ENCODE measurements at places on chromosomes 3 and 15.

DNA sequence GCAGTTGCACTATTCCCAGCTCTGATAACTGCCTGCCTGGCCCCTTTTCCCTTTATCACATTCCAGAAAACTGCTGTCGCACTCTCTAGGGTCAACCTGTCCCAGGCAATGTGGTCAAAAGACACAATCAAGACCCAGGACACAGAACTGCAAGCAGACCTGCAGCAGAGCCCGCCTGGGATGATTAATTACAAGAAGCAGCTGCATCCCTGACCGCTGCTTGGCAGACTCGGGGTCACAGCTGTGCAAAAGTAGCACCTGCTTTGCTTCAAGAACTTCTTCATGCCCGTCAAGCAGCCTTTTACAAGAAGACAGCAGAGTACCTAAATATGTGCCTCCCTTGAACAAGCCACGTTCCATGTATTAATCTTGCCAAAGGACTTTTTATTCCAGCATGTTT is 120.0 kb upstream of the ST8SIA2 start:
- DNase-seq, result no peak

DNA sequence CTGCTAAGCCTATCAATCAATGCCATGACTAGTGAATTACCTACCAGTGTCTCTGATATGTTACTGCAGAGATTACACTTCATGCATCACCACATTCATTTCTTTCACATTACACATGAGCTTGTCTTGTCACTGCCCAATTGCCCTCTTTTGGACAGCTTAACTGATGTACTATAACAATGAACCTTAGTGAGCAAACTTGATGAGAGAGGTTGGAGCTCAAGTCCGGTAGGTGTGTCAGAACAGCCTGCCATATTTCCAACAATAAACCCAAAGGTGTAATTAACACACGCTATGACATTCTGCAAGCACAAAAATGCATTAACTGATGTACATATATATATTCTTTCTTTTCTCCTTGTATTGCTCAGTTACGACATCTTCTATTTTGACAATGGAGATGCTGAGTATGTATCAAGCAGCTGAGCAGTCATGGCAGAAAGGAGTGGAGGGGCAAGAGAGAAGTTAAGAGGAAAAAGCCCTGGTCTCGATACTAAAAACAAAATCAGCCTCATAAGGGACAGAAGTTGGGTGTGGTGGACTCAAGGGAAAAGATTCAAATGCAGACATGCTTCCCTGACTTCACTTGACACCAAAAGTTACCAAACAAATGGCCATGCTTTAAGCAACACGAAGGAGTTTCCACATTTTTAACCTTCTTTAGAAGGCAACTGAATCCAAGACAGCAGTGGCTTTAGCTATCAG is 538.2 kb downstream of the FOXP1 start:
- no peak for DNase-seq

- DNase-seq, result no peak
Measured at GRCh38 chr3:39808467-39809180, 785 bp upstream of the MYRIP start.

GRCh38 chr3:121855555-121855954 is 20.5 kb downstream of the EAF2 start:
- DNase-seq, result no peak

GRCh38 chr15:28147801-28148200 is 48.7 kb upstream of the OCA2 start:
- no peak for DNase-seq

GRCh38 chr3:179853176-179853575 is 183.6 kb downstream of the PEX5L start:
- peak; percentile 26 for DNase-seq

GRCh38 chr3:111314181-111314873 is 227.7 kb upstream of the CD96 start:
- no peak for DNase-seq

DNA sequence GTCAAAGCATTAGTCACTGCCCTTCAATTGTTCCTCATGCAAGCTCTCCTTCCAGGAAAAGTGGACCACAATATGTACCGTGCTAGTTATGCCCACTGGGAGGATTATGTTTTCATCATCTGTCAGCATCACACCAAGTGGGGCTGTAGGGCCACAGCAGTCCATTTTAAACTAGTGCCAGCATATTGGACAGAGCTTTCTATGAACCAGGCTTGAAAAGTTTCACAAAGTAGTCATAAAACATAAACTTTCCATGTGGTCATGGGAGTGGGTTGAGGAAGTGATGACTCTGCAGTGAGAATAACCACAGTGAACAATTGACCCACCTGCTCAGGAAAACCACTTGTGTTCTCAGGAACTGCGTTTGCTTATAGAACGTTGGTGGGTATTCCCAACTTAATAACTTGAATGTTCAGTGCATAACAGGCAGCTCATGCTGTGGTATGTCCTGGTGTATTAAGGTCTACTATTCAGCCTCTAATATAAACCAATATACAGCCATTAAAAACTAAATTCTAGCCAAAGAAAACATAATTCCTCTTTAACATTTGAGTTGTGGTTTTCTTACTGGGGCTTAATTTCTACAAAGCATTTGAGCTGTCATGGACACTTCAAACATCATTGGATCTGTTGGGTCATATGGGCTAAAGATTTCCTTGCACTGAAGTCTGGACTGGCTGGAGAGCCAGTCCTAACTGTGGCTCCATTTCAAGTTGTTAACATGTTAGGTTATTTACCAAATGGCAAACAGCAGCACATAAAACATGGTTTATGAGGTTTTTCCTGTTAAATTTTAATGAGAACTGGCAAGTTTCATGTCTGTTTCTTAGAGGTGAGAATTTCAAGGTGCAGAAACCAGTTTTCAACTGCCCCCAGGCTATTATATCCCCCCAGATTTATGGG is 274.1 kb downstream of the OTOL1 start:
- DNase-seq, result no peak

DNA sequence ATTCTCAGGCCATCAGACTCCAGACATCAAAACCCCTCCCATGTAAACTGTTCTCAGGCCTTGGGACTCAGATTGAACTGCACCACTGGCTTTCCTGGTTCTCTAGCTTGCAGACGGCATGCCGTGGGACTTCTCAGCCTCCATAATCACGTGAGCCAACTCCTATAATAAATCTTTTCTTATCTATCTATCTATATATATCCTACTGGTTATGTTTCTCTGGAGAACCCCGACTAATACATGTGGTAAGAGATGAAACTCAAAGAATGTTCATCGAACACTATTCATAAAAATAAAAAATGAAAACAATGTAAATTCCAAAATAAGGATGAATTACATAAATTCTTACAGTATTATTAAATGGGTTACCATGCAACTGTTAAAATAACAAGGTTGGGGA is 84.5 kb upstream of the NTRK3 start:
- no peak for DNase-seq

DNA sequence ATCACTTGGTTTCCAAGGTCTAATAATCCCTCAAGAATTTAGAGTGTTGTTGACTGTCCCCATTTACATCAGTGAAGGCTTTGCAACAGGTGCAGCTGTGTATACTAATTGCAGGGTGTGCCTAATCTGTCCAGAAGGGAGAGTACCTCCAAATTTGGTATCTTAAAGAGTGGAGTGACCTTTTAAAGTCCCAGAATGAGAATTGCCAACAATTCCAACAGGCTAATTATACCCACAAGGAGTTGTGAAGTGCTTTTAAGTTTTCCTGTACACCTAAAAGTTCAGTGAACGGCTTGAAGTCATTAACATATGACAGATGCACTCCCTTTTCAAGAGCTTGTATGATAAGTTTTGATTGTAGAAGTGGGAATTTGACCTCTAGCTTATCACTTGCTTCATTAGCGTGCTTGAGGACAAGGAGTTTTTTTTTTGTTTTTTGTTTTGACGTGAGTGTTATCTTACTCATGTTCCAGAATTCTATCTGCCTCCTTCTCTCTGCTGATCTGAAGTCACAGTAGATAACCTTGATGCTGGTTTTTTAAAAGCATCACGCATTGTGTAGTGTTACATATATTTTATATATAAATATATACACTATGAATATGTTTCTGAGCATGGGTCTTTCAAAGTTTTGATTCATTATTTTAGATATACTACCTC is 26.3 kb downstream of the CDIN1 start:
- DNase-seq, result no peak

- DNase-seq, result no peak
Measured at GRCh38 chr3:159855599-159856346, 132.9 kb upstream of the IL12A start.

- peak; percentile 91 for DNase-seq
Measured at GRCh38 chr15:64460206-64460723, at the start of gene ZNF609. Gene ZNF609, plus strand, starts transcription at chr15:64460578. Its CDS starts 38,842 bp downstream, at chr15:64499420.

DNA sequence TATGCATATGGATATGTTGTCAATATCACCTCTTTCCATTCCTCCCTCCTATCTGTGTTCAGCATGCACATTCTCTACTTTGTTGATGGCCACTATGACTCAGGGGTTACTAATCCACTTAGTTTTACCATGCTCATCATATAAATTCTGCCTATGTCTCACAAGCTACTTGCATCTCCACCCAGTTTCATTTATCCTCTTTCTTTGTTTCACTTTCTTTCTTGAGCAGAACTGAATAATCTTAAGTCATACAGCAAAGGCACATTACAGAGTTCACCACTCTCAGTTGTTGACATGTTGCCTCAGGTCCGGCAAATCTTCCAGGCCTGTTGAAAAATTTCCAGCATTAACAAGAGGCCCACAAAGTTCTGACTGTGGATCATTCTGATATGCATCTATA is 71.5 kb downstream of the SSR3 start:
- DNase-seq, result peak; percentile 45

GRCh38 chr3:31448035-31448881 is 84.5 kb upstream of the STT3B start:
- DNase-seq, result no peak

- no peak for DNase-seq
Measured at GRCh38 chr3:151541178-151541577, 80.3 kb upstream of the IGSF10 start.

DNA sequence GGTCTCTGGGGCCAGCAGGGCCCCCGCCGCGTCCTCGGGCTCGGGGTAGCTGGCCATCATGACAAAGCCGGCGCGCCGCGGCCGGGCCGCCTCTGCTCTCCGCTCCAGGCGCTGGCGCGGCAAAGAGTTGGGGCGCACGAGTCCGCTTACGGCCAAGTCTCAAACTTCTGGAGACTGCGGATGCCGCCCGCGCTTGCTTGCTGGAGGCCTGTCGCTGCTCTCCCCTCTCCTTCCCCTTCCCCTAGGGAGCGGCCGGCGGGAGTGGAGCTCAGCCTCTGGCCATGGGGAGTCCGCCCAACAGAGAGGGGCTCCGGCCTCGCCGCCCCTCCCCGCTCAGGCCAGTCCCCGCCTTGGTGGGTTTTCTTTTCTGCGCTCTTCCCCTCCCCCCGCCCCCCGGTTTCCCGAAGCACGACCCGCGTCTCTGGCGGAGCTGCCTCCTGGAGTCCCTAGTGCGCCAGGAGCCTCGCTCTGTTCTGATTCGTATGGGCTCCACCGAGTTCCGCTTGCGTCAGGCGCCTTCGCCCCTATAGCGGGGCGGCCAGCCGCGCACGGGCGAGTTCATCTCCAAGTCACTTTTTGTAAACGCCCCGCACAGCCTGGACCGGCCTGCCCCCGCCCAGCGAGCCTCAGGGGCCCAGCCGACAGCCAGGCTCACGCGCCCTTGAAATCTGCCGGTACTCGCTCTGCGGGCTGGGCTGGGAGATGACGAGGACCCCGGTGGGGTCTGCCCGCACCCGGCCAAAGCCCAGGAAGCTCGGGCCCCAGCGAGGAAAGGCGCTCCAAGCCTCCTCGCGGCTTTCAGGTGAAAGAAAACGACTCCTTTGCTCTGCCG is at the start of the genes FOXL2 and FOXL2NB:
FOXL2 (minus strand) TSS at position 475 of the 832 bp plus-strand sequence; CDS start at position 60, 415 bp downstream.
FOXL2NB (plus strand) TSS at position 555 of the 832 bp plus-strand sequence; CDS start at position 703, 148 bp downstream.
- no peak for DNase-seq

DNA sequence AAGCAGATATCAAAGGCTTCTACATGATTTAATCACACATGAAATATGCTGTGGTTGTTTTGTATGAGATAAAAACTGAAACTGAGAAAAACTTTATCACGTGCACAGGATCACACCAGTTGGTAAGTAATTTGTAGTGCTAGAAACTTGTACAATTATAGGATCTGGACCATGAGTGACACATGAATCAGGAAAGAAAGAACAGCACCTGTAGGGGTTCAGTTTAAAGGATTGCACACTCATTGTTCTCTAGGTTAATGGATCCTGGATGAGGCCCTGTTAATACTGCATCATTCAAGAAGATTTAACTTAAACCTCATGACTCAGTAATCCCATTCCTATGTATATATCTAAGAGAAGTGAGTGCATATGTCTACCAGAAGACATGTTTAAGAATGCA is 87.9 kb downstream of the STT3B start:
- DNase-seq, result no peak

- DNase-seq, result peak; percentile 25
Measured at GRCh38 chr3:113035387-113035982, 44.7 kb downstream of the GTPBP8 start.

DNA sequence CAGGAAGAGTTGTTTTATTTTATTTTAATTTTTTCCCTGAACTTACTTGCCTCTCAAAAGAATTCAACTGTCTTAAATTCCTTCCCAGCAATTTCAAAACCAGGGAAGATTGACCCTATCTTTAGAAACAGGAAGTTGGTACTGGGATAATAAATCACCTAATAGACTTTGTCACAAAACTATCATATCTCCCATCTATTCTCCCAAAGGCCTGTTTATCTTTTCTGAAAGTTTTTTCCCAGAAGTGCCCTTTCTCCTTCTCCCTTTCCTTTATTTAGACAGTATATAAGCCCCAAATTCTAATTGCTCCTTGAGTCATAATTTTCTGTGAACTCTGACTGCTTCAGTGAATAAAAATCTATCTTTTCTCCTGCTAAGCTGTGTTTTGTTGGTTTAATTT is 2.9 kb upstream of the RNF7 start:
- DNase-seq, result no peak

DNA sequence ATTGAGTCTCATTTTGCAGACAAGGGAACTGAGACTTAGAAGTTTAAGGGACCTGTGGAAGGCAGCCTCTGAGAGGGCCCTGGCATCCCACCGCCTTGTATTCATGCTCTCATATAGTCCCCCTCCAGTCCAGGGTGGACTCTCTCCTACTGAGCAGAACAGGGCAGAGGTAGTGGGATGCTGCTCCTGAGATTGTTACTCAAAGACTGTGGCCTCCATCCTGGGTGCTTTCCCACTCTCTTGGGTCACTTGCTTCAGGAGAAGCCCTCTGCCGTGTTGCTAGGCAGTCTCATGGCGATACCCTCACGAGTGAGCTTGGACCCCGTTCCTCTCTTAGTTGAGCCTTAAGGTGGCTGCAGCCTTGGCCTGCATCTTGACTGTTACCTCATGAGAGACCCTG is 22.2 kb upstream of the ADCY5 start:
- DNase-seq, result no peak

DNA sequence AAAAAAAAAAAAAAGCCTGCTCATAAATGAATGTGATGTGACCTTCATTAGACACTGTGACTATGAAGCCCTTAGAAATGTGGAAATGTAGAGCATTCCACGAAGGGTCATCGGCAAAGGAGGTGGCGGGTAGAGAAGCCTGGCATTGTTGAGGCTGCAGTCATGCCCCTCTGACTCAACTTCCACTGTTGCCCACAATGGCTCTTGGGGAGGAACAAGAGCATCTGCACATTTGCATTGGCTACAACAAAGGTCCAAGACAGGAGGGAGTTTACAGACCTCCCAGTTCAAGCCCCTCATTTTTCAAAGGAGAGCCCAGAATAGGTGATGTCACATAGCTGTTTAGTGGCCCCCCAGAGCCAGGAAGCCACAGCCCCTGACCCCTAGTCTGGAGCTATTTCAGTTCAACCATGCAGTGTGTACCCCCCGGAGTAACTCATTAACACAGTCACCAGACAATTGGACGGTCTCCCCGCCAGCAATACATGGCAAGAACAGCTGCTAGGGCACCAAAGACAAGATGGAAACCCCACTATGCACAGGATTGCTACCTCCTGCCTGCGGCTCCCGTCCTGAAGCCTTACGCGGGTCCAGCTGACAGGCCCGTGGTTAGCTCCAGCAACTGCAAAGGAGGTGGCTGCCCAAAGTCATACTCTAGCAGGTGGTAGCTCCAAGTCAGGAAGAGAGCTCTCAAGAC is 56.2 kb downstream of the SH3BP5 start:
- DNase-seq, result no peak

Data from fibroblast of skin of left quadriceps (primary cell).